ENCODE measurements at places on chromosomes 1 and 21.

GRCh38 chr21:28687586-28687985 lies 305.1 kb downstream of the LTN1 start:
- no peak for DNase-seq

DNA sequence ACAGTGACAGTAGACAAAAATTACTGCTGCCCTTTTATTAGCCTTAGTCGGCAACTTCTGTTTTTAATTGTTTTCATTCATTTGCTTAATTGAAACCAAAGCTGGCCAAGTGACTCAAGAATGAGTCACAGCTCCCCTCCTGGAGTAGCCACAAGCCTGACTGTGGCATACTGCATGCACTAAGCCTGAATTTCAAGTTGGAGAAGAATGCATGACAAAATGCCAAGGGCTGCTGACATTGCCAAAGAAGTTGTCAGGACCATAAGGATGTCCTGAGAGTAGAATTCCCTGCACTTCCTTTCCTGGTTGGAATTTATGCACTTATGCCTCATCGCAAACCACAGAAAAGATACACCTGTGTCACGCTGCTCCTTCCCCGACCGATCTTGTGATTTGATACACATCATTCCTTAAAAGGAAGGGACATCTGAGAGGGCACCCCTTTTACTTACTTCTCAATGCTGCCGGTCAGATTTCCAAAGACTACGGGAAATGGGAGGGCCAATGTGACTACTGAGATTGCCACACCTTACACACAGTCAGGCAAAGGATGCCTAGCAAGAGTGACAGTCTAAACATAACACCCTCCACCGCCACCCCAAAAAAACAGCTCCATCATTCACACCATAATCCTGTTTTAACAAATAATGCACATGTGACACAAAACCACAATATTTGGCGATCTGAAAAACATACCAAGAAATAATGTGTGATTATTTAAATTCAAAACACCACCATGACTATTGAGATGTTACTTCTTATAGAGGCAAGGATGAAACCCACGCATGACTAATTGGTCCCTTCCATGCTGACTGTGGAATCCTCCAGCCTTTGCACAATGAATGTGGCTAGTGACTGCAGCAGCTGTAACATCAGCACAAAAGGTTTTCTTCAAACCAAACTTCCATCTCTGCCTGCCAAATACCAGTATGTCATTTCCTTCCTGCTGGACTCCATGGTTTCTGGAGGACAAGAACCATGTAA lies 28.2 kb downstream of the VAV3 start:
- peak; percentile 82 for DNase-seq

GRCh38 chr1:201556841-201557571 lies 18.1 kb downstream of the NAV1 start:
- DNase-seq: no peak

GRCh38 chr1:27686223-27686990 lies 14.4 kb upstream of the IFI6 start:
- DNase-seq: no peak

DNA sequence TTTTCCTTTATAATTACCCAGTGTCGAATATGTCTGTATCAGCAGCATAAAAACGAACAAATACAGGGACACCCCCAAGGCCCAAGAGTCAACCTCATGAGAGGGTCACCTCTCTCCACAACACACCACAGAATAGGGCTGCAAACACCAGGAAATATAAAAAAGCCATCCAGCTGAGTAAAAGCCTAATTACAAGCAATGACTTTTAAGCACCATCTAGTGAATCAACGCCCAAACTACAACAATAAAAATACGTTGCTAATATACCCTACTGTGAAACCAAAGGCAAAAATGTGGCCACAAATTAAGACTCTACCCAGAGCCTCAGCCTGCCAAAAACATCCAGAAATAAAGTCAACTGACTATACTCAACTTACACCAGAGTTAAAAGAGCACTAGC lies 817.9 kb upstream of the NEGR1 start:
- DNase-seq: no peak

DNA sequence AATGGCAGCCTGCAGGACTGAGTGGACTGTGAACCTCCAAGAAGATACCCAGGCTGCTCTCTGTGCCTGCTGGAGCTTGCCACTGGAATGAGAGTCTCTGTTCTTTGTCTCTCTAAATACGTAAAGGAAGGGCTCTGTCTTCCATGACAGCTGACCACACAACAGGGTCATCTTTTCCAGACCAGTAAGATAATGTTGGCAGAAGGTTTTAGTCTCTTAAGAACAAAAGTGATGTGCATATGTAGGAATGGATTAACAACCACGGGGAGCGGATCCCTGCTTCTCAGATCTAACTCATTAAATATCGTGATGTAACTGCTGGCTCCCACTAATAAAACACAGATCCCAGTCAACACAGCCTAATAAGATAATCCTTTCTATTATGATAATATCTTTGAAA lies 67.5 kb downstream of the MAP10 start:
- DNase-seq: no peak

GRCh38 chr1:154456631-154457030 lies 45.4 kb upstream of the TDRD10 start:
- no peak for DNase-seq

DNA sequence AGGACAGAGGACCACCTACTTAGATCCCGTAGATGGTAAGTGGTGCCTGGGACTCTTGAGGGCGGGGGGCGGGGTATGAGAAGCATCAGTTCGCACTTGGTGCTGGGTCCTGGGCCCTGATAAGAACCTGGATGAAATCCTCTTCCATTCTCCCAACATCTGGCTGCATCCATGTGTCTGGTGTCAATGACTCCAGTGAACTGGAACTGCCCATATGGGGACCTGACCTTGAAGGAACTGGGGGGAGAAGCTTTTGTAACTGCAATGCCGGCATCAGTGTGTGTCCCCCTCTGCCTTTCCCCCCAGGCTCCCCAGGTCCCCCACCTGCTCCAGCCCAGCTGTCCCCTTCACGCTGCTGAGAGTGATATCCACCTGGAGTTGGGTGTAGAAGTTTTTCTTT lies 49.7 kb upstream of the EPB41 start:
- no peak for DNase-seq

DNA sequence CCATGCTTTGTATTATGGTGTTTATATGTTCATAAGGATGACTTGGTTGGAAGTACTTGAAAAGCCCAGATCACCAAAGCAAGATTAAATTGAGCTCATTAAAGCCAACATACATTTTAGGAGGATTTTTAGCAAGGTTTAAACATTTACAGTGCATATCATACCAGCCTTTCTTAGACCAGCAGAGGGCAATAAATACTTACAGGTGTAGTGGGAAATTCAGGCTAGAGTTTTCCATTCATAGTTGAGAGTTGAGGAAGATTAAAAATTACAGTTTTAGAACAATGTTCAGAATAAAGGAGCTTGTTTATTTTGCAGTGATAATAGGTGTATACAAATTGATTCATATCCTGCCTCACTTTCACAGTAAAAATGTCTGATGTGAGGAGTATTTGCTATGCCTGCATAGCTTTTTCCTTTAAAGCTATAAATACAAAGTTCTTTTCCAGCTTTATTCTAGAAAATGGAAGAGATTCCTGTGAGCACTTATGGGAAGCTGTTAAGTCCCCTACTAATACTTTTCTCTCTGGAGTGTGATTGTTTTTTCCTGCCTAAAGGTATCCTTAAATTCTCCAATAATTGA lies 35.3 kb downstream of the DTL start:
- no peak for DNase-seq

Measured in T1000 (cell line).